Ecto neural progenitor cell (in vitro differentiated cells): ENCODE measurements at places on chromosomes 16 and 17.

- DNase-seq, result no peak
These were observed 541 bp upstream of the RBBP6 start for GRCh38 chr16:24538756-24539294.

- no peak for DNase-seq
These were observed 48.6 kb downstream of the ABCA8 start for GRCh38 chr17:68906638-68907037.

DNA sequence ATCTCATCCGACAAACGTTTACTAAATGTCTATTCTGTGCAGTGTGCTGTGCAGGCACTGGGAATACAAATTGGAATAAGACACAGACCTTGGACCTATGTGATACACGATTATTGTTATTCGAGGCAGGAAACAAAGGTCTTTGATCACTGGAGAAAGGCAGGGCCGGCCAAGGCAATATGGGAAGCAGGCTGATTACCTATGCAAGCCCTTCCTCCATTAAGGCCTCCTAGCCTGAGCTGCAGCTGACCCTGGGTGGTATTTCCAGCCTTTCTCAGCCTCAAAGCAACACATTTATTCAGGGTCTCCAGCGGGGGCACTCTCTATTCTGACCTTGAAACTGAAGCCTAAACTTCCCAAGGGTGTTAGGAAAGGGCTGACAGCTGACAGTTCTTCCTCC is 13.4 kb downstream of the ST6GALNAC1 start:
- no peak for DNase-seq

DNA sequence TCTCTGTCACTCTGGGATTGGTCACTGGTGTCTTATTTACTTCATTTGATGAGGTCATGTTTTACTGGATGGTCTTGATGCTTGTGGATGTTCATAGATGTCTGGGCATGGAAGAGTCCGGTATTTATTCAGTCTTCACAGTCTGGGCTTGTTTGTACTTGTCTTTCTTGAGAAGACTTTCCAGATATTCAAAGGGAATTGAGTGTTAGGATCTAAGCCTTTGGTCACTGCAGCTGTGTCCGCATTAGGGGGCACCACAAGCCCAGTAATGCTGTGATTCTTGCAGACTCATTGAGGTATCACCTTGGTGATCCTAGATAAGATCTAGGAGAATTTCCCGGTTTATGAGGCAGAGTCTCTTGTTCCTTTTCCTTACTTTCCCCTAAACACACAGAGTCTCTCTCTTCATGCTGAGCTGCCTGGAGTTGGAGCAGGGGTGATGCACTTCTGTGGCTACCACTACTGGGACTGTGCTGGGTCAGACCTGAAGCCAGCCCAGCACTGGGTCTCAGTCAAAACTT is 214.7 kb downstream of the SPECC1 start:
- DNase-seq, result no peak

- DNase-seq, result no peak
These were observed 6.6 kb downstream of the ADORA2B start for GRCh38 chr17:15951368-15952047.

GRCh38 chr17:36928471-36929345 is 8.6 kb upstream of the LHX1 start:
- DNase-seq, result no peak

- DNase-seq, result no peak
These were observed 58.0 kb downstream of the CREBBP start for GRCh38 chr16:3822366-3823045.

DNA sequence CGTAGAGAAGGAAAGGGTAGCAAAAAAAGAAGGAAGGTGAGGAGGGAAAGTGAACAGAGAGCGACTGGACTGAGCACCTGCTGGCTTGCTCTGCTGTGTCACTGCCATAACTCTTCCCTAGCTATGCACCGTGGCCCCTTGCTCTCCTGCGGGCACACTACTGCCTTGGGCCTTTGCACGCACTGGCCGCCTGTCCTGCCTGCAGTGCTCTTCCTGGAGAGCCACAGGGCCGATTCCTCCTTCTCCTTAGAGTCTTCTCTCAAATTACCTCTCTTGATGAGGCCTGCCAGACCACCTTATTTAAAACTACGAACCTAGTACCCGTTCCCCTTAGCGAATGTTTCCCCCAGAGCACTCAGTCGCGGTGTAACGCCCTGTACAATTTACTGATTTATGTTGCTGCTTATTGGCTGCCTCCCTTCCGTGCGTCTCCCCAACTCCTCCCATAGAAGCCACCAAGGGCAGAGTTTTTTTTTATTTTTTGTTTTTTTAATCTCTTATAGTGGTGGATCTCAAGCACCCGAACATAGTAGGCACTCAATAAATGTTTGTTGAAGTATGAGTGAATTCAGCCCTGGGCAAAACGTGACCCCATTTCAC is 70.3 kb downstream of the RAI1 start:
- DNase-seq, result no peak

DNA sequence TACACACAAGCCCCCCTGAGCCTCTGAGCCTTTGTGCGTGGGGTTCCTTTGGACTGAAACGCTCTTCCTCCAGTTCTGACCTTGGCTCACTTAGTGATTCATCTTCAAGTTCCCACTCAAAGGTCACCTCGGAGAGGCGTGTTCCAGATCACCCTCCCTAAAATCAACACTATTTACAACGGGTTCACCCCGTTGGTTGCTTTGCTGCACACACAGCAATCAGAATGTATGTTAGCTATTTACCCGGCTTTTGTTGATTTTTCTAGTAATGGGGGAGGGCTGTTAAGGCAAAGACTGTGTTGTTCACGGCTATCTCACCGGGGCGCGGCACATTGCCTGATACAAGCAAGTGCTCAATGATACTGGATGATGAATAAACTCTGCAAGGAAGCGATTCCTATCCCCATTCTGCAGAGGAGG is 977 bp downstream of the NAGPA start:
- no peak for DNase-seq

DNA sequence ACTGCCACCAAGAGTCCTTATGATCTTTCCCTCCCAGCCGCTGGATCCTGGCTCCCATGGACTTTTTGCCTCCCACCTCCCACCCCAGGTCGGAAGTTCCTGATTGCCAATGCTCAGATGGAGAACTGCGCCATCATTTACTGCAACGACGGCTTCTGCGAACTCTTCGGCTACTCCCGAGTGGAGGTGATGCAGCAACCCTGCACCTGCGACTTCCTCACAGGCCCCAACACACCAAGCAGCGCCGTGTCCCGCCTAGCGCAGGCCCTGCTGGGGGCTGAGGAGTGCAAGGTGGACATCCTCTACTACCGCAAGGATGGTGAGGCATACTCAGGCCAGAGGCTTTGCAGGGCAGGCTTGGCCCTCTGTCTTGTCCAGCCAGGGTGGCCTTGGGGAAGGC is 893 bp downstream of the KCNH6 start:
- no peak for DNase-seq

DNA sequence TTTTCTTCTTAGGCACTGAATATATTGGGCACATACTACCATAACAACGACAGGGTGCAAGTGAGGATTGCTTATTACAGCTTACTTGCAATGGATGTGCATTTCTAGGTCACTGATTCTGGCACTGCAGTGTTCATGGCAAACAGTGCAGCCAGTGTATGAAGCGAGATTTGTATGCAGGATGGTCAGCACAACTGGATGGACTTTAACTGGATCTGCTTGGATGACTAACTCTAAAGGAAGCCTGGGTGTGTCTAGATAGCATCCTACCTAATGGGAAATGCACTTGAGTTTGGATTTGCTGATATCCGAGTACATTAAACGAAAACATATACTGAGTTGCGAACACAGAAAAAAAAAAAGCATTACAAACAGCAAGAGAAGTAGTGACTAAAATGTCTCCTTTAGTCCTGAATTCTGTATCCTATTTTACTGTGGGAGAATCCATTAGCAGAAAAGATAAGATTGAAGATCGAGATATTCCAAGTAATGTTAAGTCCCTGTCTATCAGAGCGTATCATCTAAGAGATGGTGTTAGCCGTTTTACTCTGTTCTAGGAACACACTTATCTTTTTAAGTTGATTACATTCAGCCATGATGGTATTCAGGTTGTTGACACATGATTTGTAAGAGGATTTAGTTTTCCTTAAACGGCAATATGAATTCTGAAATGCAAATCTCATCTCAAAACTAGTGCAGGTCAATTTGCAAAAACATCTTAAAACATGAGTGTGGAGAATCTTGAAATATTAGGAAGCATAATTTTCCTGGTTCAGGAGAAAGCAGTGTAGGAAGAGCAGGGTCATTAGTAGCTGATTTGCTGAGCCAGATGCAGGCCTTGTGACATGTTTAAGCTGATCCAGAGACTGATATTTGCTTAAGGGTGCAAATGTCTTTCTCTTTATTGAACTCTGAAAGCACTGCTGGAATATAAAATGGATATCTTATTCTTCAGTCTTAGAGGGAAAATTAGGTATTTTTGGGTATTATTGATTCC is 142.6 kb upstream of the CPHXL start:
- no peak for DNase-seq

- DNase-seq, result peak; percentile 17
These were observed 436.2 kb upstream of the ZFHX3 start for GRCh38 chr16:73483934-73484711.

GRCh38 chr16:79062821-79063220 is 537.7 kb downstream of the MAF start:
- no peak for DNase-seq

GRCh38 chr17:77880711-77881450 is 77.6 kb upstream of the TNRC6C start:
- no peak for DNase-seq

- no peak for DNase-seq
These were observed 15.1 kb upstream of the BAHCC1 start for GRCh38 chr17:81380131-81380530.

DNA sequence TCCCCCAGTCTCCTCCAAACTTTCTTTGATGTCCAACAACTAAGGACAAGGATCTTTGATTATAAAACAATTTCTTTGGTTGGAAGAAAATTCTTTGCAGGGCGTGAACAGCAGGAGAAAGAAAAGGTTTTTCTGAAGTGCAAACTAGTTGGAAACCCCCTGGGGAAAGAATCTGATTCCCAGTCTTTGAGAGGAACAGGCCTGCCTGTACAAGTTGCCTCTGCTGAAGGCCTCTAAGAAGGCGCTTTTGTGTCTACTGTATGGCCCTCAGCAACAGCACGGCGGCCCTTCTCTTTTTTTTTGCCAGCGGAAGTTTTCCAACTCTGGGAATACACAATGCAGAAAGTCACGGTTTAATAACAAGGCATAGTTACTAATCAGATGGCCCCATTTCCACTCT is 14.0 kb downstream of the RNF43 start:
- DNase-seq, result peak; percentile 57

DNA sequence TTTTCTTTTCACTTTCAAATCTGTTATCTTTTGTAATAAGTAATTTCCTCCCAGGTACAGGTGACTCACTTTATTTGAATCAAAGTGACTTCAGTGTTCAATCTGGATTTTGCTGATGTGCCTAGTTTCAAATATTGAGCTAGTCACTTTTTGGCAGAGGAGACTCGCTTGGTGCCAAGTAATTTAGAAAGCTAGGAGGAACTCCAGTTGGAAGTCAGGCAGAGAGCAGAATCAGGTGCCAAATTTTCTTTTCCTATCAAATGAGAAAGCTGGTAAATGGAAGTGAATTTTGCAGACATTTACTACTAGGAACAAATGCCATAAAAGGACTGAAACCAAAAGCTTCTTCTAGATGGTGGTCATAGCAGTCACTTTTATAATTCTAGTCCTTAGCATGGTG is 656.0 kb upstream of the KIF2B start:
- no peak for DNase-seq

DNA sequence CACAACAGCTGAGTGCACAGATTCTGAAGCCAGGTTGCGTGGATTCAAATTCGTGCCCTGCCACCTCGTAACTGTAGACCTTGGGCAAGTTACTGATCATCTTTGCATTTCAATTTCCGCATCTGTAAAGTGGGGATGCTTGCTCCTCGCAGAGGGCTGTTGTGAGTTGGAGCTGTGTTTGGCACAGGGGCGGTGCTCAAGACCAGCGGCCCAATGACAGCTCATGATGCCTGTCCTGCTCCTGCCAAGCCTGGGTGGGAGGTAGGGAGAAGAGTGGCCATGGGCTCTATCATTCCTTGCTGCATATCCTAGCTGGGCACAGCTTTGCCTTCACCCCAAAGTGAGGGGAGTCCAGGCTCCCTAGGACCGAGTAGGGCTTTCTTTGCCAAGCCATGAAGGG is 12.6 kb downstream of the NXPH3 start:
- no peak for DNase-seq

GRCh38 chr16:14202697-14203096 is 131.6 kb downstream of the MRTFB start:
- no peak for DNase-seq

- peak; percentile 33 for DNase-seq
These were observed 78.1 kb downstream of the OR1D5 start for GRCh38 chr17:2985318-2985717.

DNA sequence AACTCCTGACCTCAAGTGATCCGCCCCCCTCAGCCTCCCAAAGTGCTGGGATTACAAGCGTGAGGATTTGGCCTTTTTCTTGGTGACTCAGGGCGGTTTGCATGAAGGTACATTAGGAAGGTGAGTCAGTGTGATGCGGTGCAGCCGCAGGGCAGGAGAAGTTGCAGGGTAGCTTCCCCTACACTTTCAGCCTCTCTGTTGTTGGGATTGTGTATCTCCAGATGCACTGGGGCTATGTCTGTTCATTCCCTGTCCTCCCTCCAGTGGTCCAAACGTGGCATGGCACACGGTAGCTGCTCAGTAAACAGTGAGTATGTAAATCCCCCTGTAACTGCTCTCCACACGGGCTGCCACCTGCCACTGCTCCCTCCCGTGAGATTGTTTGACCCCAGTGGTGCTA is 109.1 kb upstream of the CDC42EP4 start:
- no peak for DNase-seq

GRCh38 chr17:142876-143784 is 5.8 kb downstream of the SCGB1C2 start:
- no peak for DNase-seq

GRCh38 chr17:76161619-76162266 is 20.7 kb upstream of the FOXJ1 start:
- no peak for DNase-seq

GRCh38 chr16:49738832-49739231 is 117.1 kb downstream of the ZNF423 start:
- DNase-seq, result no peak

DNA sequence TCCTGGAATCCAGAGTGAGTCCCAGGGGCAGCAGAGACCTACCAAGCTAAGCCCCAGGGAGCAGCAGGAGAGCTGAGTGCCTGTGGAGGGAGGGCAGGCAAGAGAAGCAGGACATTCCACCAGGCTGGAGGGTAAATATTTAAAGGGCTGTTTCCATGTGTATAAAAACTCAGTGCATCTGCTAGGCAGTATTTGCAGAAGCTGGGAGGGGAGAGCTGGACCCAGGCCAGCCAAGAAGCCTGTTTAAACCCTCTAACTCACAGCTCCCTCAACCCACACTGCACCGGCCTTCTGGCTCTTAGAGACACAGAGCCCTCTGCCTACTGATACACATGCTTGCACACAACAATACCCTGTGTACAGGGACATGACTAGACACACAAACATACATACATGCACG is 22.5 kb upstream of the TMEM132E start:
- no peak for DNase-seq

GRCh38 chr16:3149193-3149530 is 14.3 kb downstream of the ZNF213 start:
- no peak for DNase-seq

GRCh38 chr17:82287013-82287867 is 13.7 kb upstream of the CSNK1D start:
- no peak for DNase-seq

GRCh38 chr16:54526087-54526486 is 239.5 kb upstream of the IRX3 start:
- DNase-seq, result no peak
